ENCODE measurements at places on chromosomes 13 and 19.

GRCh38 chr13:52366291-52366690 is 39.7 kb downstream of the THSD1 start:
- no peak for DNase-seq

GRCh38 chr13:60407095-60407494 is 10.1 kb downstream of the TDRD3 start:
- no peak for DNase-seq

- DNase-seq: no peak
Measured at GRCh38 chr13:42258747-42259146, 13.2 kb upstream of the AKAP11 start.

- no peak for DNase-seq
Measured at GRCh38 chr13:40398065-40398464, 268.4 kb downstream of the FOXO1 start.

DNA sequence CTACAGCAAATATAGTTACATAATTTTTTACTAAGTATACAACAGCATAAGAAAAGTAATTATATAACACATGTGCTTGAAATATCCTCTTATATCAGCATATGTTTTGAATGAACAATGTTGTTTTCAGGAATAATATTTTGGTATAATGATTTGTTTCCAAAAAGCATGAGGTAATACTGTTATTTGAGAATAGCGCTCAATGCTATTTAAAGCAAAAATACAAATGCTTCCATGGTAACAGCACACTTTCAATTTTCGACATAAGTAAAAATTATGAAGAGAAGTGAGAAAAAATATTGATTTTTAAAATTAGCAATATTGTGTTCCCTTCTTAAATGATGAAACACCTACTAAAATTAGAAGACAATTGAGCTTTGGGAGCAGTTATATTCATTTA is 715.9 kb upstream of the ATXN8OS start:
- DNase-seq: no peak

GRCh38 chr19:58355215-58355796 is 2.0 kb upstream of the A1BG start:
- DNase-seq: no peak

- no peak for DNase-seq
Measured at GRCh38 chr19:30498707-30499106, 126.5 kb downstream of the ZNF536 start.

GRCh38 chr13:43848001-43848649 is 31.4 kb downstream of the CCDC122 start:
- DNase-seq: peak; percentile 21

DNA sequence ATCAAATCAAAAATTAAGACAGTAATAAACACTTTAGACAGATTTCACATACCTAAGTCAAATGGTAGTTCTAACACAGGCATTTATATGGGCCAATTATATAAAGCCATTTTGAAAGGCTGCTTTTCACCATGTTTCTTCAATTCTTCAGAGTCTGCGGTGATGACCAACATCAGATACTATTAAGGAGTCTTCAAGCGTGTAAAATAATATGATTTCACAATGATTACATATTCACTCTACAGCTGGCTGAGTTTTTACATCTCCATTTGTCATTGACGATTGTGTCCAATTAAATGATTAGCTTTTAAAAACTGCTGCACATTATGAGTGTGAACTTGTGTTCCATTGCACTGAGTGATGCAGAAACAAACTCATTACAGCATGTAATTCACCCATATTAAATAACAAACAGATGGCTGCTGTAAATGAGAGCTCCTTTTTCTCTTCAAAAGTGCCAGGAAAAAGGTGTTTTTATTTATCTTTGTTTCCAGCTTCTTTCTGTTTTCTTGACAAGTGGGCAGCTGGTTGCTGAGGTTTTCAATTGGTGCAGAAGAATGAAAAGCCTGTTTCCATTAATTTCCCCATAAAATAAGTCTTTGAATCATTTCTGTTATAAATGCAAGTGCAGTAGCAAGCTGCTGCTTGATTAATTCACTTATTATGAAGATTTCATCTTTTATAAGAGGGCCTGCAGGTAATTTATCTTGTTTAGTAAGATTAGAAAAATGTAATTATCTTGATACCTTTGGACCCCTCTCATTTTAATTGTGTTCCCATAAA is 676.1 kb upstream of the KLHL1 start:
- DNase-seq: no peak

DNA sequence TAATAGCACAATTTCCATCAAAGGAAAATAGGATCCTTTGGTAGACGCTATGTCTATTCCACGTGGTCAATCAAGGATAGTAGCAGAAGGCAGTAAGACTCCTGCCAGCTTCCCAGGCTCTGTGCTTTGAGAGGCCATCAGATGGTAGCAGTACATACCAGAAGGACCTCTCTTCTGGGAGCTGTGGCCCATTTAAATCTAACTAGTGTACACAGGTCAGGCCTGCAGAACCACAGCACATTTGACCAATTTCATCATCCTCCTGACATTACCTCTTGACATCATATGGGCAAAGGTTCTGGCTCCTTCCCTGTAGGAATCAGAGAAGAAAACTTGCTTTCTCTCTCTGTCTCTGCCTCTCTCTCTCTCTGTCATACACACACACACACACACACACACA is 229.6 kb upstream of the HTR2A start:
- DNase-seq: no peak

DNA sequence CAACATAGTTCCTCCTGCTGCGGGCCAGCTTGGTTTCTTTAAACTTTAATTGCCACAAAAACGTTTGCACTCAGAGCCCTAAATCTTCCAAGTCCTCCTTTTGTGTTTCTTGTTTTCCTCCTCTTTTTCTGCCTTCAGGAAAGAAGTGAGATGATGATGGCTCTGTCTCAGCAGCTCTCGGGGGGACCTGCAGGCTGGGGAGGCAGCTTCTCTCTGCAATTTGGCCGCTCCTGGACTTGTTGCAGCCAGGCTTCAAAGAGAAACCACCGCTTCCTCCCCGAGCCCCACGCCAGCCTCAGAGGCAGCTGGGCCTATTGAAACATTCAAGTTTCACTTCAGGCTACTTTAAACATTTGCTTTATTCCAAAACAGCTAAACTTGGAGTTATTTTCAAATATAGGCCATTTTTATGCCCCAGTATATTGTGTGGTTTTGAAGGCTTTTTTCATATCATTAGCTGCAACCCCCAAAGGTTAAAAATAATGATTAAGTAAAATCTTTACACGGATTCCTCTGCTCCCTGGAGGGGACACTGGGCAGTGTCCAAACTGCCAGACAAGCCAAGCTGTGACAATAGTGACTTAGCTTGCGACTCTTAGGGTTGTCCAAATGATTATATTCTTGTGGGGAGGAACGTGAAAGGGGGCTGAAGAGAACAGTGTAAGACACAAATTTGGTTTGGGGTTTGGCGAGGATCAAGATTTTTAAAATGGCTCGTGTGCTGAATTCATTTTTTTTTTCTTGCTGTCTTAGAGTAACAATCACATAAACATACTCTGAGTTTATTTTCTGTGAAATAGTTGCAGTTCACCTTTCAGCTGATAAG is 330.8 kb downstream of the DLEU7 start:
- DNase-seq: no peak

DNA sequence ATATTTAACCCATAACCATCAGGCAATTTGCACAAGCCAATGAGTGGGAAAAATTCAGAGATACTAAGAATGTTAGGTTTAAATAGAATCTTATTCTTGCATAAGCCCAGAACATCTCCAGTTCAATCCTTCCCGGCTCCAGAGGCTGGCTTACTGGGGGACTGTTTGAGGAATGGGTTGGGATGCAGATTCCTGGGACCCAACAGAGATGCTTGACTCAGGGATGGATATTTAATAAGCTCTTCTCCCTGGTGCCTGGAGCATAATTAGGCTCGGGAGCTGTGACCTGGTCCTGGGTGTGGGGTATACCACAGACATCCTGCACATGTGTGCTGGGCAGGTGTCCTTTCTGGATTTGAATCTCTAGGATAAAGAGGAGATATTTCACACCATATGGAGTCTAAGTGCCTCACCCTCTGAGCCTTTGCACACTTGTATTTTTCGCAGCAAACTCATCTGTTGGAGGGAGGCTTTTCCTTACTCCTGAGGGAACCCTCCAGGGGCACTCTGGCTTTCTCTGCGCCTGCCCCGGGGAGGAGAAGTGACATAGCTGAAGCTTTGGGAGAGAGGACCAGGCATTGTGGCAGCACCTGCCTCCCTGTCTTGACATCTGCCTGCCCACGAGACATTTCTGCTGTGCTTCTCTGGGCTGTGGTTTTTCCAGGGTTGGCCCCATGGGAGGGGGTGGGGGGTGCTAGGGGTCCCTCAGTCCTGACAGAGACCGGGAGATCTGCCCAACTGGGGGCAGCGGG is 36.1 kb upstream of the ANKRD10 start:
- no peak for DNase-seq

DNA sequence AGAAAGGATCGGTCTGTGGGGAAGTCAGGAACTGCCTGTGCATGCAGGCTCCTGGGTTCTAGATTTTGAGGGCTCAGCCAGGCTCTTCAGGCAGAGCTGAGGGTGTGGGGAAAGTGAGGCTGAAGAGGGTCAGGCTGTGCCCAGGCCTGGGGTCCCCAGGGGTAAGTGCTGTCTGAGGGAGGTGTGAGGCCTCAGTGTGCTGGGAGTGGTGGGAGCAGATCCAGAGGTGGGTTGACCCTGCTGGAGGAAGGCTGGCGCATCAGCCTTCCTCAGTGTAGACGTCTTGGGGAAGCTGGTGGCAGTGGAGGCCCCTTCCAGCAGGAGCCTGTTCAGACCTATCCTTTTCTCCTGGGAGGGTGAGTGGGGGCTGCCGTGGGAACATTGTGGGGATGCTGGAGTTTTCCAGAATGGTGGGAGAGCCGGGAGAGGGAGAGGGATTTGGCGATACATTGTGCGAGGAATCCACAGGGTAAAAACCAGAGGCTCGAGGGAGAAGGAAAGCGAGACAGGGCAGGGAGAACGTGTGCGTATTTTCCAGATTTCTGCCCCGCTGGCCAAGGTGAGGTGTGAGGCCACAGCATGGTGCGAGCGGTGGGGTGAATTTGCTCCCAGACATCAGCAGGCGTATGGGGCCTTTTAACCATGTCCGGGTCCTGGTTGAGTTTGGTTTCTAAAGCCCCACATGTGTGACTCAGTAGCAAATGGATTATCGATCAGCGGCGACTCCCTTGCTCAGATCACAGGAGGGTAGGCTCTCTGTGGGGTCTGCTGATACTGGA is 237.7 kb downstream of the TEX29 start:
- DNase-seq: no peak

GRCh38 chr13:97913206-97913605 is 40.3 kb upstream of the IPO5 start:
- DNase-seq: no peak

DNA sequence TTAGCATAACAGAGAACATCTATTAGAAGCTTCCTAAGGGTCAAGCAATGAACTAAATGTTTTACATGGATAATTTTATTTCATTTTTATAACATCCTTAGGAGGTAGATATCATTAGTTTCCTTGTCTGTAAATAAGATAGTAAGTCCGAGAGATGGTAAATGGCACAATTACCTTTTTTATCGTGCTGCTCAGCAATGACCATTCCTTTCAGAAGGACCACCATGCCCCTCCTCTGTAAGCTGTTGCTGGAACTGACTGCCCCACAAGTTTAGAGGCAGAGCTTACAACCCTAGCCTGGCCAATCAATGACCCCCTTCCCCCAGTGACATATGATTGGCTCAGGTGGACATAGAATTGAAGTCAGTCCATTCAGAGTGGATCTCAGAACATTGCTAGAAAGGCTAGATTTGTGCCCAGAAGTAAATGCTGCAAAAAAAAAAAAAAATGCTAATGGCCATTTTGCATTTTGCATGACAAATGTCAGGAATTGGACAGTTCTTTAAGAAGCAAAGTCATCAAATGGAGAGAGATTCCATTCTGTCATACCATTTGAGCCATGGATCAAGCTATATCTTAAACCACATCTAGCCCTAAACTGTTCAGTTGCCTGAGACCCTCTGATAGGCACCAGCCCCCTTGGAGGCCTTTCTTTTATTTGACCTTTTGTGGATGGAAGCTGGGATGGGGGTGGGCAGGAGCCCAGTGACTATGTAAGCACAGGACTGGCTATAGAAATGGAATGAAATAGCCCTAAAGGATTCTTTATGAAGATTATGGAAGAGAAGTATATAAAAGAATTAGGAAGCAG is 668.3 kb downstream of the UQCRFS1 start:
- DNase-seq: no peak

DNA sequence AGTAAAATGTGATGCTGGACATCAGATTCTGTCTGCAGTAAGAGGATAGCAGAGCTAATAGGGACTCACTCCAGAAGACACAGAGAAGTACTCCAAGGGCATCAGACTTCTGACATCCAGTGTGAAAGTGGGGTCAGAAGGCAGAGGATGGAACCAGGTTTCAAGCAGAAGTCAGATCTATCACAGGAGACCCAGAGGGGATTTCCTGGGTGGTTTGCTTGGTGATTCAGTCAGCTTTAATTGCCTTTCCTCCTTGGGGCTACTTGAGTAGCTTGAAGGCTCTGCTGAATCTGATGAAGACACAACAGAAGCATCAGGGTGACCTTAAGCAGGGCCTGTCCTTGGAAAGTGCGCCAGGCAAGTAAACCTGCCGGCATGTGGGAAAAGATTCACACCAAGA is 300.6 kb downstream of the COG6 start:
- DNase-seq: no peak

GRCh38 chr13:44364345-44365000 is 9.2 kb upstream of the SERP2 start:
- DNase-seq: no peak

GRCh38 chr13:40094056-40094455 is 438.6 kb downstream of the COG6 start:
- DNase-seq: no peak

GRCh38 chr19:719636-720344 is 11.1 kb downstream of the PALM start:
- DNase-seq: no peak

All from AG04450 (cell line).